CD14-positive monocyte (primary cell): ENCODE measurements at places on chromosomes 7 and 10. TPM values are rescaled to one million over a fixed set of nuclear protein-coding genes. Genes with fewer than 3 reads are reported as not detected.
A peak's percentile ranks its signal among the peaks of the same experiment; 100 is the strongest.

Gene AASS
- polyA plus RNA-seq = not detected

Gene TAF3
- polyA plus RNA-seq = 3.4 TPM

Gene FAM13C
- not detected for polyA plus RNA-seq

Gene CC2D2B
- 0.08 TPM for polyA plus RNA-seq

Gene MEIG1
- not detected in 2 replicates for polyA plus RNA-seq

Gene GPR22
- polyA plus RNA-seq = 0.18 TPM

Gene C10orf143
- polyA plus RNA-seq = 8.0 TPM

DNA sequence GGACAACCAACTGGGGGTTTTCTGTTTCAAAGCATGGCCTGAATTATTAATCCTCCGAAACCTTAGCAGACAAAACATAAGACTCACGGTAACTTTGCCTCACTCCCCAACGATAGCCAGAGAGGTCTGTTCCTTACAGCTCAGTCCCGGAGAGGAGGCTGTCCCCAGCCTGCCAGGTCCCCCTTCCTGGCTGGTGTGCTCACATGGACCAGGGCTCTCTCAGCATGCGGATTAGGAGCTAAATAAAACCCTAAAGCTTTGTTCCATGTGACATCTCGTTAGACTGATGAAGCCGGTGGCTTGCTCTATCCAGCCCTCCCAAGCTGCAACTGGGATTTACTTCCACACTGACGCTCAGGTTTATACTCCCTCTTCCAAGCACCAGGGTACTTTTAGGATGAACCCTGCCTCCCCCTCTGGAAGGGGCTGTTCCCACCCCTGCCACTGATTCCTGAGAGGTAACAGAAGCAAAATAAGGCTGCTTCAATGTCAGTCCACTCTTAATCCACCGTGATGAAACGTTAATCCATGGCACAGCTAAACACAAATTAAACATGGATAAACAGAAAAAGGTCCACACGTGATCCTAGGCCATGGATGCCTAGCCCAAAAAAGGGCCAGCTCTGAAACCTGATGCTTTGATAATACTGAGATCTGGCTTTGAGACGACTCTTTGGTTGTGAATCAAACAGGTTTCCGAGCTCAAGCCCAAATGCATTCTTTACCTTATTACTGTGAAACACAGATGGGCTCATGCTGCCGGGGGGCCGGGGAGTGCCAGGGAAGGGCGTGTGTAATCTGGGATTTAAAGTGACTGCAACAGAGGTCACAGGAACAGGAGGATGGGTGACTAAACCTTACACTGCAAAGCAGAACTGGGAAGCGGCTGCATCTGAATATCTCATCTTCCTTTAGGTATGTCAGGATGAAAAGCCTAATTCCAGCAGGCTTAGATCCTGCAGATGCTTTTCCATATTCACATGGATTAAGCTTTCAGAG is 86.2 kb downstream of the ZRANB1 start:
- H3K27me3 ChIP-seq = no peaks in the 10 kb centered on the region
- H3K36me3 ChIP-seq = peaks cover 40% of the 10 kb centered on the region
- no peaks in the 10 kb centered on the region for H3K4me1 ChIP-seq
- DNase-seq = no peak

- H3K4me3 ChIP-seq = peak overlapping the region; percentile 98
- no peaks in the 10 kb centered on the region for H3K36me3 ChIP-seq
- DNase-seq = no peak
- H3K27ac ChIP-seq = peak overlapping the region; percentile 75
These were observed 1.2 kb upstream of the GTPBP4 start for GRCh38 chr10:986881-987619.

DNA sequence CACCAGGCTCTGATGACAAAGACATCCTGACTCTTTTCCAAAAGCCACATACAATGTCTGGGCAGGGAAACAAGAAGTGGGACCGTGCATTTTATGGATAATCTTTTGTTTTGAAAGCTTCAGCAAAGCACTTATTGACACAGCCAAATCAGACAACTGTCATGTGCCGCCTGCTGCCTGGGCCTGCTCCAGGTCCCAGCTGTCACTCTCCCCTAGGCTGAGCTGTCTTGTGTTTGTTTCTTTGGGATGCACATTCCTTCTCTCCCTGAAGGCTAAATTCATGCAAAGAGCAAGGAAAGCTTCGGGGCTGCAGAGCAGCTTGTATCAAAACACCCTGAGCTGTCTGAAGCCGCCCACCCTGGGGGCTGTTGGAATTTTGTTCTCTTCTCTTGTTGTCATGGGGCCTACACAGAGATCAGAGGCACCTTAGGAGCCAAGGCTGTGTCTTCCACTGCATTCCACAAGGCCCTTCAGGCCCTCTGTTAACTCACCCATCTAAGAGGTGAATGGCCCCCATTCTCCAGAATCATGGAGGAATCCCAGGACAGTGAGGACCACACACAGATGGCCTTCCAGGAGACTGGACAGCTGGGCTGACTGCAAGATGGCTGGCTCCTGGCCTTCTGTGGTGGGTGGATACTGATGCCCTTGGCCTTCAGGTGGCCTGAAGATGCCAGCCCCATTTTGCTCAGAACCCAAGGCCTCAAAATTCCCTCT is 17.8 kb upstream of the SLC18A2 start:
- DNase-seq = no peak
- H3K27ac ChIP-seq = no peak overlapping the region
- H3K27me3 ChIP-seq = no peaks in the 10 kb centered on the region
- no peaks in the 10 kb centered on the region for H3K4me1 ChIP-seq

DNA sequence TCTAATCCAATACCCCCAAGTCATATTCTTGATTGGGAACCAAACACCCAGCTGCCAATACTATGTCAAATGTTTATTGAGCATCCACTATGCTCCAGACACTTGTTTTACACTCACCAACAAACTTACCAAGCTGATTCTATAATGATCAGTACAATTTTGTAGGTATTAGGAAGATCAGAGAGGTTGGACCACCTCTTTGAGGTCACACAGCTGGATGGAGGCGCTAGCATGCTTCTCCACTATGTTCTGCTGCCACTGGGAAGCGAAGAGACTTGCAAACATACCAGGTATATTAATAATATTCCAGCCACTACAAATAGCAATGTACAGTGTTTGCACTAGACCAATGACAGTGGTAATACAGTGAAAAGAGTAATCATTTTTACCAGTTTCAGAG is 25.6 kb upstream of the SEPHS1 start:
- no peaks in the 10 kb centered on the region for H3K4me1 ChIP-seq
- no peaks in the 10 kb centered on the region for H3K36me3 ChIP-seq
- H3K27ac ChIP-seq = no peak overlapping the region
- H3K27me3 ChIP-seq = no peaks in the 10 kb centered on the region
- no peak for DNase-seq

DNA sequence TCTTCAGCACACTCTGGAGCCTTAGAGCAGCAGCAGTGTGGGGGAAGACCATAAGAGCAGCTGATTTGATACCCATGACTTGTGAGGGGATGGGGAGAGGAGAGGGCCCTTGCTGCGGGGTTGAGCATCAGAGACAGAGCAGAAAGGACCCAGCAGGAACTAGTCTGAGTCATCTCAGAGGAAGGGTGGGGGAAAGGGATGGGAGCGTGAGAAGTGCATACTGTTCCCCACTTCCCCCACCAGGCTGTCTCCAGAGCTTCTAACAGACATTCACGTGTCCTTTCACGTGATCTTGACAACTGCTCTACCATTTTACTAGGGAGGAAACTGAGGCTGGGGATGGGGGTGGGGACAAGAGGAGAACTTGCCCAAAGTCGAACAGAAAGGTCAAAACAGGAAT is 38.7 kb downstream of the FAM241B start:
- no peak overlapping the region for H3K27ac ChIP-seq
- no peak for DNase-seq
- H3K36me3 ChIP-seq = no peaks in the 10 kb centered on the region
- H3K4me1 ChIP-seq = no peaks in the 10 kb centered on the region

- H3K4me3 ChIP-seq = no peak overlapping the region
- H3K27me3 ChIP-seq = no peaks in the 10 kb centered on the region
- DNase-seq = no peak
These were observed 17.5 kb downstream of the RASGEF1A start for GRCh38 chr10:43249151-43249961.

DNA sequence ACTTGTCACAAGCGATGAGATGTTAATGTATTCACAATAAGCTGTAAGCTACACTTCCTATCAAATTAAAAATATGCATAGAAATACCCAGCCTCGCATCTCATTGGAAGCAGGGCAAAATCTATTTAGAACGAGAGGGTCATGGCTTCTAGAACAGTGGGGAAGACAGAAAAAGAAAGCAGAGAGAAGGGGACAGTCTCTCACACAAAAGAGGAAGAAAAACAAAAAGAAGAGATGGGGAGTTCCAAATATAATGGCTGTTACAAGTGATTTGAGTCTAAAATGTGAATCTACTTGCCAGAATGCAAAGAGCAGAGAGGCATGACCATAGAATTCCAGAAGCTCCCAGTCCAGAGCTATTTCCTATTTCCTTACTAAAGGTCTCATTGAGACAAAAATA is 13.8 kb downstream of the LRRN3 start:
- no peak overlapping the region for H3K27ac ChIP-seq
- H3K4me1 ChIP-seq = peaks cover 6% of the 10 kb centered on the region
- H3K4me3 ChIP-seq = no peak overlapping the region
- no peaks in the 10 kb centered on the region for H3K27me3 ChIP-seq
- no peaks in the 10 kb centered on the region for H3K36me3 ChIP-seq
- DNase-seq = no peak

DNA sequence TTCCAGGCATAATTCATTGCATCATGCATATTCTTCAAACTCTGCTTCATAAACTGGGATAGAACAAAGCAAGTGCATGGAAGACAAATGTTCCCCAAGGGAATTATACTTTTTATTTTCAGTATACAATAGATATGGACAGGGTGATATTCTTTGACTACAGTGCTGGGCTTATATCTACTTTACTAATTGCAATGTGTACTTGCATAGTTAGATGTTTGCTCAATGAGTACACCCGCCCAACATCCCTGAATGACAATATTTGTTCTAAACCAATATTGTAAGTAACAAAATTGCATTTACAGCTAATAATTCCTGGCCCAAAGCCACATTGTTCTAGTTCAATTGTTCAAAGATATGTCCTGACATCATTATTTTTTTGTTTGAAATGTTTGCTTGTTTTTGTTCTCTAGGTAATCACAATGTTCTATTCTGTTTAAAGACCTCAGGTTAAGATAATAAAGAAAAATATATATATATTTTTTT is 171.4 kb downstream of the PTN start:
- H3K27ac ChIP-seq = no peak overlapping the region
- no peak overlapping the region for H3K4me3 ChIP-seq
- DNase-seq = no peak
- H3K27me3 ChIP-seq = no peaks in the 10 kb centered on the region
- H3K36me3 ChIP-seq = no peaks in the 10 kb centered on the region

DNA sequence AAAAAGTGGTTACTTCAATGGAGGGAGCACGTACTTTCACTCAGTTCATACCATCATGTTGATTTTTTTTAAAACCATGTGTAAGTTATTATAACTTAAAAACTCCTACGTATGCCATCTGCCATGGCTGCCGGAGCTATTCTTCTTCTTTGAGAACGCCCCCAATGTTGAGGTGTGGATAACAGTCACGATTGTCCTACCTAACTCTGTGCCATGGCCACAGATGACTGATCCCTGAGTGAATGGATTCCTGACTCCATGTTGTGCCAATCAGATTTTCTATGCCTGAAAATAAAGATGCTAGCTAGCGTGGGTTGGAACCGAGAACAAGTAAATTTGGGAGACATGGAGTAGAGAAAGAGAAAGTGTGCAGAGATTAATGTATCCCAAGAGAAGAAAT is 5.3 kb downstream of the MCMBP start:
- H3K36me3 ChIP-seq = peaks cover 5% of the 10 kb centered on the region
- peaks cover 30% of the 10 kb centered on the region for H3K4me1 ChIP-seq
- no peak for DNase-seq
- H3K27me3 ChIP-seq = no peaks in the 10 kb centered on the region
- no peak overlapping the region for H3K27ac ChIP-seq

- no peaks in the 10 kb centered on the region for H3K27me3 ChIP-seq
- no peaks in the 10 kb centered on the region for H3K36me3 ChIP-seq
- H3K4me1 ChIP-seq = no peaks in the 10 kb centered on the region
These were observed 62.3 kb downstream of the DLG5 start for GRCh38 chr10:77864151-77864851.

- H3K4me3 ChIP-seq = no peak overlapping the region
- H3K27ac ChIP-seq = peak overlapping the region; percentile 44
- no peaks in the 10 kb centered on the region for H3K27me3 ChIP-seq
- peaks cover 15% of the 10 kb centered on the region for H3K4me1 ChIP-seq
- no peaks in the 10 kb centered on the region for H3K36me3 ChIP-seq
- DNase-seq = peak; percentile 82
These were observed 26.4 kb upstream of the GNA12 start for GRCh38 chr7:2870471-2870931.

- no peaks in the 10 kb centered on the region for H3K27me3 ChIP-seq
- no peaks in the 10 kb centered on the region for H3K36me3 ChIP-seq
- H3K27ac ChIP-seq = no peak overlapping the region
- no peak overlapping the region for H3K4me3 ChIP-seq
- peak; percentile 15 for DNase-seq
These were observed 287.6 kb downstream of the LRMDA start for GRCh38 chr10:75718991-75719390.

GRCh38 chr10:30158325-30158960 is 99.1 kb upstream of the JCAD start:
- no peak overlapping the region for H3K27ac ChIP-seq
- no peak for DNase-seq
- H3K4me1 ChIP-seq = no peaks in the 10 kb centered on the region
- no peaks in the 10 kb centered on the region for H3K27me3 ChIP-seq
- H3K4me3 ChIP-seq = no peak overlapping the region

DNA sequence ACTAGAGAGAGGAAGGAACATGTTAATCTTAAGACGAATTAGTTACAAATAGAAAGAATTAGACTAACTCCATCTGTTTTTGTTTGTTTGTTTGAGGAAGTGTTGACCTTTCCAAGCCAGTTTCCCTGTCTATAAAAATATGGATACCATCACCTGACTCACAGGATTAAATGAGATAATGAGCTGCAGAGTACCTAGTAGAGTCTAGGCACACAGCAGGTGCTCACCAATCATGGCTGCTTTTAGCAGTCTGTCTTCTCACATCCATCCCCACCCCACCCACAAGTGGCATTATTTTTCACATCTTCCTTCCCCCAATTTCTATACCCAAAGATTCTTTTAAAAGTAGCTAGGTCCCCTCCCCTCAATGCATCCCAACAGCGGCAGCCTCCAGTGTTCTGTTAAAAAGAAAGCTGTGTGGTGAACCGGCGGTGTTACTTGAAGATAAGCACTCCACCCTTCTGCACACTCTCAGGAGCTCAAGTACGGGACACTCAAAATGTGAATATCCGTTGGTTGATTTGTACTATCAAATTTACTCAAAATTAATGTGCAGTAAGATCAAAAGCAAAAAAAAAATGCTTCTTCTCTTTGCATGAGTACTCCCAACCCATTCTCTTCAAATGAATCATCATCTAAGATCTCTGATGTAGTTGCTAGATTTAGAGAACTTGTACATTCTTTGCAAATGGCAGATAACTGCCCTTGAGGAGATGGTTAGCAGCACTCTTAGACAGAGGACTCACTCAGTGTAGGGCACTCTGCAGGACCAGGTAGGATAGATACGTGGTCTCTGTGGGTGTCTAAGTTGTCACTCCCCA is 145.4 kb upstream of the ASAH2 start:
- peaks cover 52% of the 10 kb centered on the region for H3K4me1 ChIP-seq
- no peak for DNase-seq
- no peaks in the 10 kb centered on the region for H3K27me3 ChIP-seq
- H3K27ac ChIP-seq = no peak overlapping the region

- no peak overlapping the region for H3K27ac ChIP-seq
- H3K27me3 ChIP-seq = no peaks in the 10 kb centered on the region
- DNase-seq = no peak
- no peaks in the 10 kb centered on the region for H3K36me3 ChIP-seq
These were observed 64.4 kb downstream of the KCND2 start for GRCh38 chr7:120337308-120337907.

- no peak overlapping the region for H3K27ac ChIP-seq
- no peaks in the 10 kb centered on the region for H3K27me3 ChIP-seq
These were observed 61.5 kb upstream of the NANOS1 start for GRCh38 chr10:118968060-118968459.
